ENCODE measurements at places on chromosomes 11 and 22. TPM values are rescaled to one million over a fixed set of nuclear protein-coding genes. Genes with fewer than 3 reads are reported as not detected.

The CCDC89 gene
- 2.1 TPM for total RNA-seq

GRCh38 chr11:75526192-75526541 is 426 bp upstream of the GDPD5 start:
- DNase-seq, result no peak
- H3K4me1 ChIP-seq, result peaks cover 37% of the 10 kb centered on the region
- H3K27me3 ChIP-seq, result peaks cover 4% of the 10 kb centered on the region
- peak overlapping the region; percentile 46 for H3K27ac ChIP-seq

- no peaks in the 10 kb centered on the region for H3K36me3 ChIP-seq
- no peaks in the 10 kb centered on the region for H3K27me3 ChIP-seq
- no peak overlapping the region for H3K27ac ChIP-seq
- no peak overlapping the region for H3K4me3 ChIP-seq
- no peak for DNase-seq
Measured at GRCh38 chr11:76622493-76623094, 48.0 kb downstream of the LRRC32 start.

DNA sequence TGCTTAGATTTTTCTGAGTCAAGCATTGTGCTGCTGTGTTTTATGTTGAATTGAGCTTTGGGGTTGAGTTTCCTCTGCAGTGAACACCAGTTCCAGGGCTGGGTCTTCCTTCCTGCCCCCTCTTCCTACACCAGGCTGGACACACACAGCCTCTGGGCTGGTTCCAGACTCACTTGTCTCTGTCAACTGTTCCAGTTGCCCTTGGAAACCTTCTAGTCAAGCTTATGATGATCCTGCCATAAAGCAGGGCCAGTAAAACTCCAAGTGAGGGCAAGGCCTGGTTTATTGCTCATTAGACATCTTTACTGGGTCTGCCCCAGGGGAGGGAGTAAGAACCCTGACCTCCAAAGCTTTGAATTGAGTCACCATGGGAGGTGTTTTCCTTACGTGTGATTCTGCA is 61.1 kb downstream of the KIAA1671 start:
- no peak for DNase-seq
- H3K36me3 ChIP-seq, result peaks cover 12% of the 10 kb centered on the region
- no peaks in the 10 kb centered on the region for H3K27me3 ChIP-seq

The SHANK2 gene
- 12.6 TPM for total RNA-seq

- peak overlapping the region; percentile 86 for H3K4me3 ChIP-seq
- DNase-seq, result no peak
- H3K36me3 ChIP-seq, result no peaks in the 10 kb centered on the region
- peak overlapping the region; percentile 98 for H3K27ac ChIP-seq
- H3K27me3 ChIP-seq, result no peaks in the 10 kb centered on the region
- peaks cover 23% of the 10 kb centered on the region for H3K4me1 ChIP-seq
Measured at GRCh38 chr11:94544646-94545263, 1.0 kb downstream of the FUT4 start.

The OR51B5 gene
- total RNA-seq, result not detected

DNA sequence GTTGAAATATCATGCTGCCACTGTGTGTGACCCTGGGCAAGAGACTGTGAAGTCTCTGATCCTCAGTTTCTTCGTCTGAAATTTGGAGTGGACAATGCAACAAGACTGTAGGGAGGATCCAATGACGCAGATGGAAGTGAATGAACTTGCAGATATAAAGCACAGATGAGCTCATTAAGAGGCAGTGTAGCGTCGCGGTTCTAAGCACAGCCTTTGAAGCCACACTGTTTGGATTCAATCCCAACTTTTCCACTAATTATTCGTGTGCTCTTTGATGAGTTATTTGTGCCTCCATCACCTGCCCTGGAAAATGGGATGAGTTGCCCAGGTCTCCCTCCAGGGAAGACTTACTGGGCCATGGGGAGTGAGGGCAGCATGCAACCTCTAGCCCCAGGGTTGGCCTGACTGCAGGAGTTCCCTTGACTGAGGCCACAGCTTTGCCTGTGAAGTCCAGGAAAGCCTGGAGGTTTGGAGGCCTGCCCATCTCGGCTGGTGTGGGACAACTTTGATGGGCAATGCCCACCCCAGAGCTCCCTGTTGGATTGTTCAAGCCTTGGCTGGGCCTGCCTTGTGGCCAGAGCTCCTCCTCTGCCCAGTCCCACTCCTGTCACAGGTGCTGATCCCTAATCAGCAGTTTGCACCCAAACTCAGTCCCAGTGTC is 266.0 kb upstream of the B3GAT1 start:
- no peaks in the 10 kb centered on the region for H3K4me1 ChIP-seq
- H3K27ac ChIP-seq, result no peak overlapping the region
- H3K36me3 ChIP-seq, result no peaks in the 10 kb centered on the region
- peaks cover 11% of the 10 kb centered on the region for H3K27me3 ChIP-seq
- no peak for DNase-seq

DNA sequence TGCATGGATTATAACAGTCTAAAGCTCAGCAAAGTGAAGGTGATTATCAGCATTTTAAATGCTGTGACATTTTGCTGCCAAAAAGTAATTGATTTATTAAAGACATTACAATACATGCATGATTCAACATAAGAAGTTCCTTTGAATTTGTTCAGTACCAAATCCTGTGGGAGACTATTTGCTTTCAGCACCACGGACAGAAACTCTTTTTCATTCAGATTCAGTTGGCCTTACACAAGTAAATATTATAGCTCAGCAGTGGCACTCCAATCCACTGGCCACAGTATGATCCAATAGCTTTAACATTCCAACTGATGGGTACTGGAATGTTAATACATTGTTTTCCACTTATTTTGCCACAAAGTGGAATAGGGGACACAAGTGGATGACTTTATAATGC is 806.7 kb downstream of the NTM start:
- H3K27me3 ChIP-seq, result no peaks in the 10 kb centered on the region
- no peaks in the 10 kb centered on the region for H3K4me1 ChIP-seq
- H3K36me3 ChIP-seq, result no peaks in the 10 kb centered on the region
- H3K27ac ChIP-seq, result no peak overlapping the region

GRCh38 chr11:123308077-123308476 is 113.0 kb upstream of the CLMP start:
- DNase-seq, result no peak
- no peak overlapping the region for H3K4me3 ChIP-seq
- no peaks in the 10 kb centered on the region for H3K4me1 ChIP-seq
- H3K27ac ChIP-seq, result no peak overlapping the region

DNA sequence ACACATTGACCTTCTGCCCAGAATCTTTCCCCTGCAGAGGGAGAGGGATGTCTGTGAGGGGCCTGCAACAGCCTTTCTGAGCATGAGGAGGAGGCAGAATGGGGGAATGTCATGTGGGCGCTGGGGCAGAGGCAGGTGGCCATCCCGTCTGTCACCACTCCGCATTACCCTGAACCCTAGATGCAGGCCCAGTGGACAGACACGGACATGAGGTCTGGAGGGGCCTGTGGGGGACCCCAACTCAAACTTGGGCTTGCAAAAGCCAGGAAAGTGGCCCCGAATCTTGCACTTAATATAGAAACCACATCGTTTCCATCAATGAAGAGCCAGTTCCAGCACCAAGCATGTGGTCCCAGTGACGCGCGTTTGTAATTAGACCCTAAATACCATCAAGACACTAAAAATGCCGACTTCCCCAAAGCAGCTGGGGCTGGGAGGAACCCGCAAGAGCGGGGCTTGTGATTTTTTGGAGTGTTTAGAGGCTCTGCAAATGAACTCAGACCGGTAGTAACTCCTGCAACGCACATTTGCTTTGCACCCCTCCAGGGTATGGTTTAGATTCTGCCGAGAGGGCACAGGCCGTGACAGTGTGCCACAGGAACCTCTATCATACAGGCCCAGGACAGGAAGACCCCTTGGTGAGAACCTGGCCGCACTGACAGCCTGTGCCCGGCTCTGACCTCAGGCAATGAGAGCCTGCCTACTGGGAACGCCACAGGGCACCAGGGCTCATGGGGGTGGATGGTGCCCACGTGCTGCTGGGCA is 109.3 kb downstream of the CTTN start:
- no peak overlapping the region for H3K27ac ChIP-seq
- H3K4me3 ChIP-seq, result no peak overlapping the region
- H3K27me3 ChIP-seq, result peaks cover 9% of the 10 kb centered on the region
- no peaks in the 10 kb centered on the region for H3K4me1 ChIP-seq

DNA sequence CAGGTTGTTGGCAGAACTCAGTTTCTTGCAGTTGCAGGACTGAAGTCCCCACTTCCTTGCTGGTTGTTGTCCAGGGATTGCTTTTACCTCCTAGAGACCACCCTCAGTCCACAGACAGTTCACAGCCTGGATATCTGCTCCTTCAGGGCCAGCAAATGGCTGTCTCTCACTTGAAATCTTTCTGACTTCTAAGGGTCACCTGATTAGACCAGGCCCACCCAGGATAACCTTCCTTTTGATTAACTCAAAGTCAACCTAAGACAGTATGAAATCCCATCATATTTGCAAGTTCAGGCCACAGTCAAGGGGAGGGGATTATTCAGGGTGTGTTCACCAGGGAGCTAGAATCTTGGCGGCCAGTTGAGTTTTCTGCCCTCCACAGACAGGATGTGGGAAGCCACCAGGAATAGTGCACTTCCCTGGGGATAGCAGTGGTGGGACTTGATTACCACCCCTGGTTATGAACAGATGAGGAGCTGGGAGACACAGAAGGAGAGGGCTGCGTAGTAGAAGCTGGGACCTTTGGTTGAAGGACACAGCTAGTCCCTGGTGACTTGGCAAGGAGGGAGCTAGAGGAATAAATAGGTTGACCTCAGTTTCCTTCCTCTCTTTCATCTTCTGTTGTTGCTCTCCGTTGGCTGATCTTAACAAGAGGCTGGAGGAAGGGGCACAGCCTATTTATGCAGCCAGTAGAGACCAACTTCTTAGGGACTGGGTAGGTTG is 33.4 kb downstream of the MIAT start:
- no peak overlapping the region for H3K4me3 ChIP-seq
- H3K36me3 ChIP-seq, result peaks cover 28% of the 10 kb centered on the region
- no peaks in the 10 kb centered on the region for H3K4me1 ChIP-seq
- H3K27ac ChIP-seq, result no peak overlapping the region

GRCh38 chr22:41052661-41053490 is 39.5 kb upstream of the EP300 start:
- H3K27me3 ChIP-seq, result no peaks in the 10 kb centered on the region
- no peak overlapping the region for H3K4me3 ChIP-seq
- H3K4me1 ChIP-seq, result peaks cover 2% of the 10 kb centered on the region

DNA sequence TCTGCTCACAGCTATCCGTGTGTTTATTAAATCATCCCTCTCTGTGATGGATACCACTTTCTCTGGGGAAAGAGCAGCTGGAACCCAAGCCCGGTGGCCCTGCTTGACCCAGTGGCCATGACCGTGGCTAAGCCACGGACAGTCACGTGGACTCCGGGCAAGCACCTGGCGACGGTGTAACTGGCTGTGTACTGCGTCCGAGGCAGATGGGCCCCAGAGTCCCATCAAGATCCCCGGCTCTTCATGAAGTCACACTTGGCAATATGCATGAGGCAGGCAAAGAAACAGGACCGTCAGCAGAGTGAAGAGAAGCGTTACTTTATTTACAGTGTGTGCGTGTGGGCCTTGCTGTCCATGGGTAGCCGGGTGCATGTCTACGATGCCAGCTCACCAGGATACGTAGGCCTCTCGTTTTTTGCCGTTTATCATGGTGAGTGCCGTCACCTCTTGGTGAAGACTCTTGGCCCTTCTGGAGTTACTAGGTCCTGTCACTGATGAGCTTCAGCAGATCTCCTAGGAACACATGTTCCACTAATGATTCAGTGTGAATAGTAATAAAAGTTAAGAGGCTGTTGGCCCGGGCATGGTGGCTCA is 366.3 kb downstream of the TBC1D22A start:
- peaks cover 4% of the 10 kb centered on the region for H3K36me3 ChIP-seq
- no peak for DNase-seq
- H3K4me3 ChIP-seq, result no peak overlapping the region
- H3K27ac ChIP-seq, result peak overlapping the region; percentile 92
- H3K27me3 ChIP-seq, result no peaks in the 10 kb centered on the region

The TTC17 gene
- total RNA-seq, result 57.0 TPM

GRCh38 chr22:43393844-43394474 is 17.9 kb upstream of the MPPED1 start:
- no peaks in the 10 kb centered on the region for H3K27me3 ChIP-seq
- no peaks in the 10 kb centered on the region for H3K36me3 ChIP-seq
- H3K4me3 ChIP-seq, result no peak overlapping the region
- no peak for DNase-seq

The TBX10 gene
- total RNA-seq, result not detected

DNA sequence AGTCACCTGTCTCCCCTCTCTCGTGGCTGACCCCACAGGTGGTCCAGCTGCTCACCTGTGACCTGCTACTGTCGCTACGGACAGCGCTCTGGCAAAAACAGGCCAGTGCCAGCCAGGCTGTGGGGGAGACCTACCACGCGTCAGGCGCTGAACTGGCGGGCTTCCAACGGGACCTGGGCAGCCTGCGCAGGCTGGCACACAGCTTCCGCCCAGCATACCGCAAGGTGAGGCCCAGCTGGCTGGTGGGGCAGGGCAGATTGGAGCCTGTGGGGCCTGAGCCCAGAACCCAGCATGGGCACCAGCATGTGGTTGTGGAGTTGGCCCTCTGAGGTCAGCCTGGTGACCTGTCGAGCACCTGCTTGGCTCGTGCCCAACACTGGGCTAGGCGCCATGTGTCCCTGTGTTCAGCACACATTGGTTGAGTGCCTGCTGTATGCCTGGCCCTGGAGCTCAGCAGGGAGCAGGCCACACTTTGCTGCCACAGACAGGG is 11.9 kb downstream of the SHISA8 start:
- DNase-seq, result no peak
- H3K27me3 ChIP-seq, result no peaks in the 10 kb centered on the region
- peaks cover 100% of the 10 kb centered on the region for H3K36me3 ChIP-seq
- no peak overlapping the region for H3K27ac ChIP-seq
- no peak overlapping the region for H3K4me3 ChIP-seq

The RFPL1 gene
- not detected for total RNA-seq

The F2 gene
- total RNA-seq, result 0.19 TPM

DNA sequence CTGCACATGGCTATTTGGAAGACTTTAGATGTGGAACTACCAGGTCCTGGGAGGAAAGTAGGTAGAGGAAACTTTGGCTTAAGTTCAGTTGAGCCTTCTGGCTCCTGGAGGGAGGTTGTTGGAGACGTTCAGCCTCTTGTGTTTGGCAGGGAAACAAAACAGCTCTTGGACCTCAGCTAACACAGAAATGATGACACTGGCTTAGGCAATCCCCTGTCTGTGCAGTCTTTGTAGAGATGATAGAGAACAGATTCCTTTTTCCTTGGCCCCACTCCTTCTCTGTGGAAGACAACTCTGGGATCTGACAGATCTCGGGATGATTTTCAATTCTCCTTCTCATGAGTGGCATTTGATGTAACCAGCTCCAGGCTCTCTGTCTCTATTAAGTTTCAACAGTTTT is 428.5 kb downstream of the TMEM135 start:
- DNase-seq, result no peak
- H3K4me1 ChIP-seq, result no peaks in the 10 kb centered on the region
